Bronchus fibroblast of lung (primary cell): ENCODE measurements at places on chromosomes 6 and 20. TPM values are rescaled to one million over a fixed set of nuclear protein-coding genes. Genes with fewer than 3 reads are reported as not detected.

The SERINC1 gene
- 69.9 and 79.9 TPM in 2 replicates for total RNA-seq

The C20orf141 gene
- total RNA-seq = not detected in 2 replicates

The ULBP3 gene
- 15.9 and 18.5 TPM in 2 replicates for total RNA-seq

The DLL1 gene
- 0.15 and 0.17 TPM in 2 replicates for total RNA-seq

The SDC4 gene
- 117 and 122 TPM in 2 replicates for total RNA-seq

The GSTA4 gene
- total RNA-seq = 38.9 and 44.2 TPM in 2 replicates

The SLC4A11 gene
- 0.84 and 0.89 TPM in 2 replicates for total RNA-seq

The TUBE1 gene
- 16.8 and 18.0 TPM in 2 replicates for total RNA-seq
